Transverse colon (tissue), 4 donors: ENCODE measurements at places on chromosomes 1 and 21. TPM values are rescaled to one million over a fixed set of nuclear protein-coding genes. Genes with fewer than 3 reads are reported as not detected.

GRCh38 chr1:223724376-223724775 lies 12.0 kb downstream of the CAPN2 start:
- no peak for DNase-seq

- DNase-seq = peak; percentile 41
Measured at GRCh38 chr1:168121401-168122011, 15.2 kb downstream of the GPR161 start.

DNA sequence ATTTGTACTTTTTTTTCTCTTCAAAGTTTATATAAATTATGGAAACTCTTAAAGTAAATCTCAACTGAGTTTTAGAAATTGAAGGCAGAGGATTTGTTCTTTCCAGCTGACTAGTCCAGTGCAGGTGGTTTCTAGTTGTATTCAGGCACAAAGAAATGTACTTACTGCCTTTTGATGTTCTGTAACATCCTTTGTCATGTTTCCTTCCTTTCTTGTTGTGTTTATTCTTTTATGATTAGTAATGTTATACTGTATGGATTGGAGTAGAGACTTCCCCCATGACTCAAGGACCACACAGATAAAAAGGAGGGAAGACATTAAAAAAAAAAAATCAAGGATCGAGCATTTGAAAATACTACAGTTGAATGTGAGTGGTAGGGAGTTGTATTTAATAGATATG lies 8.0 kb downstream of the HIPK1 start:
- DNase-seq = no peak

Gene PLA2G2D
- total RNA-seq = not detected

DNA sequence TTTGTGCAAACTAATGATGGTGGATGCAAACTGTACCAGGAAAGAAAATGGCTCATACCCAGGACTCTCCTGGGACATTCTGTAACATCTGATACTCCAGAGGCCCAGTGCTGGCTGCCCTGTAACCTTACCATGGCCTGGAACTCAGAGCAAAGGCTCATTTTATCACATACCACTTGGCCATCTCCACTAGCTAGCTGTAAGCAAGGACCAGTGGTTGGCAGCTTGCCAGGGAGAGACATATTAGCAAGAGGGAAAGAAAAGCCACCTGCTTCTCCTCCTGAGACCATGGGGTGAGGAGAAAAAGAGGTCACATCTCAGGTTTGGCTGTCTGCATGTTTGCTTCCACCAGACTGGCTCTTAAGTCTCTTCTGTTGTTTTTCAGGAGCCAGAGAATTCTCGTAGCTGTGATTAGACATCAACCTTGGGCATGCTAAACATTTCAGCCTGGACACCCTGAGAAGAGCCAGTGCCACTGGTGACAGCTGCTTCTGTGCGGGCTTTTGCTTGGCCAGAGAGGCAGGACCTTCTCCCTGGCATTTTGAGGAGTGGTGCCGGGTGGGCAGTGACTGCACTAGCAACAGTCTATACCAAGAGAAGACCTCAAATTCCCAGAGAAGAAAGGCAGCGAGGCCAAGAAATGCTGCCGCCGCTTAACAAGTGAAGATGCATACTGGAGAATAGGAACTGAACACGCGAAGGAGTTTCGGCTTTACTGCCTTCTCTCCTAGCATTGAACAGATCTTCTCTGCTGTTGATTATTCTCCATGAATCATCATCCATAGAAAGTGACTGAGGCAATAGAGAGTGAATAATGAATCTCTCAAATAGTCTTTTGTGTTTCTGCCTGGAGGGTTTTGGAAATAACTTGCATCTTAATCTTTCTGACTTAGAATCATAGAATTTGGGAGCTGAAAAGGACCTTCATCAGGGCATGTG lies 6.7 kb upstream of the INKA2 start:
- DNase-seq = no peak
